Stimulated activated effector memory CD8-positive, alpha-beta T cell treated with anti-CD3 and anti-CD28 coated beads, Interleukin-12 subunit alpha, Interleukin-12 subunit beta, amount 100 ng/mL, for 72 hours (primary cell): ENCODE measurements at places on chromosomes 6 and 20.

- DNase-seq, result peak; percentile 58
These were observed 193.1 kb downstream of the DOK5 start for GRCh38 chr20:54668271-54669039.

- DNase-seq, result no peak
These were observed 79.0 kb downstream of the ALDH8A1 start for GRCh38 chr6:134870677-134871498.

GRCh38 chr6:56624046-56624727 is 18.5 kb downstream of the DST start:
- DNase-seq, result no peak

- DNase-seq, result no peak
These were observed 17.3 kb downstream of the RAMACL start for GRCh38 chr6:166569206-166569605.

GRCh38 chr6:80338201-80338836 is 231.8 kb downstream of the BCKDHB start:
- DNase-seq, result peak; percentile 70

- DNase-seq, result no peak
These were observed 70.2 kb downstream of the LYRM4 start for GRCh38 chr6:5190507-5190906.

DNA sequence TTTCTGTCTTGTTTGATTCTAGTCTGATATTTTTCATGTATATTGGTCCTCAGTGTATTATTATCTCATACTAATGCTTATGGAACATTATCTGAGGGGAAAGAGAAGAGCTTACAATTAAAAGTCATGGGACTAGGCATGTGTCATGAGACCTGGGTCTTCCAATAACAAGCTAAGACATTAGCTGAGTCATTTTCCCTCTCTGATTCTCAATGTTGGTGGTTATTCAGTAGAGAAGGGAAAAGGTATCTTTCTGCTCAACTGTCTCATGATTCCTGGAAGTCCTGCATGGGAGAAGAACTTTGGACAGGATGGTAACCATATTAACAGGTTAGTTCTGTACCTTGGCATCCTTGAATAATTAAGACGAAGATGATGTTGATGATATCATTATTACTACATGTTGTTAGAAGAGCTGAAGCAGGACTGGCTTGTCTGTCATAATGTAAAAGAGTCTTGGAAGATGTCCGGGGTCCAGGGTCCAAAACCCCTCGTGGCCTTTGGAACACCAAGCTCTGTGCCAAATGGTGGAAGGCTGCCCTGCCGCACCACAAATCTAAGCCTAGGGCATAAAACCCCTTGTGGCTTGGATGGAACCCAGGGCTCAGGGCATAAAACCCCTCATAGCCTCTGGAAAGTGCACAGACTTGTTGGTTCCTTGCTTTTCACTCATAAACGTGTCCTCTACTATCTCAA is 19.1 kb downstream of the TRIM38 start:
- DNase-seq, result no peak

- DNase-seq, result no peak
These were observed 214.0 kb downstream of the WDR27 start for GRCh38 chr6:169487579-169488436.

- DNase-seq, result no peak
These were observed 48.3 kb downstream of the TXLNB start for GRCh38 chr6:139243536-139243935.

DNA sequence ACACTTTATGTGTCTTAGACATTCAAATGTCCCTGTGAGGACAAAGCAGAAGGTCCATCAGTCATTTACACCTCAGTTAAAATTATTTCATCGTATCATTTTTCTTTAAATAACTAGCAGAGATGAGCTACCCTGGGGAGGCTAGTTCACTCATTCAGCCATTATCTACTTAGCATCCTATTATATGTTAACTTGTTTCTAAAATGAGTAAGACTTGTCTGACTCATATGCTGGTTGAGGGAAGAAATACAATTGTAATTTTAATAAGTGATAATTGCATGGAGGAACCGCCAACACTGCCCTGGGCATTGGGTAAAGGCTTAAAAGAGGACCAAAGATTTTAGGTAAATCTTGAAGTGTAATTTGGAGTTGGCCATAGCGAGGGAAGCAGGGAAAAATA is 12.4 kb upstream of the PTPRK start:
- DNase-seq, result no peak

DNA sequence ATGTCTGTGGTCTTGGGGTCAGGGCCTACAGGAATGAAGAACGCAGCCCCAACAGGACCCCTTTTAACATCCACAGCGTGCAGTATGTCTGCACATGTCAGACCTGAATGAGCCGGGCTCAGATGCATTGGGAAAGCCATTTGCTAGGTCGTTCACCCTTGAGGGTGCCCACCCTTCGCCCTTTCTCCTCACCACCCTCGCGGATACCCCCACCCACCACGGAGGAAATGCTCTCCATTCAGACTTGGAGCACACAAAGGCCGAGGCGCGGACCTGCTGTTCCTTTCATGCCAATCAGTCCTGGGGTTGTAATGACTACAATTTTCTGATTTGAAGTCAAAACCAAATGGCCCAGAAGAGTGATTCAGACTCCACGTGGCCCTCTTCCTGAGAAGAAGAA is 62.7 kb downstream of the EDN3 start:
- DNase-seq, result no peak

- DNase-seq, result no peak
These were observed 148.5 kb upstream of the ATXN1 start for GRCh38 chr6:16909658-16910360.

GRCh38 chr6:157393669-157394327 is 12.8 kb downstream of the ZDHHC14 start:
- no peak for DNase-seq

DNA sequence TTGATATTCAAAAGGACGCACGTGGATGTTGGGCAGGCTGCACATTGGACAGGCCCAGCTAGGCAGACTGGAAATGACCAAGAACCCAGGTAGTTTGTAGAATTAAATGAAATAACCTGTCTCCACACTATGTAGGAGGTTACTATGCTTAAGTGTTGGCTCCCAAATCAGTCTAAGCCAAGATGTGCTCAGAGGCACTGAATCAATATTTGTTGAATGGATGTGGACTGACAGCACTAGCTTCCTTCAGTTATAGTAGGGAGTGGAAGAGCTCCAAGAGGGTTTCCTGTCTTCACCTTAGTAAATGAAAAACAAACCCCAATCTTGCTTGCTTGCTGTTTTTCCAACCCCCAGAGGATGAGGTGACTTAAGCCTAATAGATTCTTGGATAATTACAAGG is 180.5 kb downstream of the JARID2 start:
- no peak for DNase-seq

- no peak for DNase-seq
These were observed 28.7 kb downstream of the MOCS1 start for GRCh38 chr6:39905640-39905975.

DNA sequence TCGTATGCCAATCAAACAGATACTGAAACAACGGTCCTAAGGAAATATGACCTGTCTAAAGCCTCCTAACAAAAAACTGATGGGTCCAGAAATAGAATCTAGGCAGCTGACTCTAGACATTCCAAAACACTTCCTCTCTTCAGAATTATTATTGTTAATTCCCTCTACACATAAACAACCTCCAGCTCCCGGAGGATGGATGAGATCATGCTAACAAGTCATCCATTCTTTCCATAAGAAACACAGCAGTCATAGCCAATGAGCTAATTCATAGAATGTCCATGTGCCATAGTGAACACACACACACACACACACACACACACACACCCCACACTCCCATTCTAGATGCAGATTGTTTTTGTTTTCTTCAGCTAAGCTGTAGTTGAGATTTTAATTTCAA is 44.3 kb downstream of the HDGFL1 start:
- DNase-seq, result no peak

- DNase-seq, result peak; percentile 38
These were observed 131.8 kb downstream of the TIAM2 start for GRCh38 chr6:155126727-155127439.

DNA sequence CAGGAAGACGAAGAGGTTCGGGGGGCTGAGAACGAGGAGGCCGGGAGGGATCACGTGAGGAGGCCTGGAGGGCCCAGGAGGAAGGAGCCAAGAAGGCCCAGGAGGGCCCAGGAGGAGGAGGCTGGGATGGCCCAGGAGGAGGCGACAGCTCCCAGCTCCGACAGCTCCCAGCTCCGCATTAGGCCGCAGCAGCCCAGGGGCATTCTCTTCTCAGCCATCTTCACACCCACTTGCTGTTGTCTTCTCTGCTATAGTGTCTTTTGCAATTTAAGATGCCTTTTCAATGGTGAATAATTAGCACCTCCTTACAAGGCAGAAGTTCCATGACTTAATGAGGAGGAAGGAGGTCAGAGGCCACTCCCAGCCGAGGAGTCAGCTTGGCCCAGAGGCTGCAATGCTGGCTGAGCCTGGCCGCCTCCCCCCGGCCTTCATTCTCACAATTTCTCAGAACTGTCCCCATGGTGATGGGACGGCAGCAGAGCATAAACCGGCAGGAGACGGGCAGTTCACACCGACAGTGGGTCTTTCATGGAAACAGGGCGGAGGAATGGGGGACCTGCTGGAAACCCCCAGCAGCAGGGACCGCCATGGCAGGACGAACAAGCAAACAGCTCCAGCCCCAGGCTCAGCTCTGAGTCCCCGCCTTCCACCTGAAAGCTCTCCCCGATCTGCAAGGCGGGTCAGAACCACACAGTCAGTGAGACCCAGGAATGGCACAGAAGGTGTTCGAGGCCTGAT is 45.1 kb downstream of the WDR27 start:
- no peak for DNase-seq

GRCh38 chr6:14451594-14452374 is 334.2 kb downstream of the CD83 start:
- no peak for DNase-seq

DNA sequence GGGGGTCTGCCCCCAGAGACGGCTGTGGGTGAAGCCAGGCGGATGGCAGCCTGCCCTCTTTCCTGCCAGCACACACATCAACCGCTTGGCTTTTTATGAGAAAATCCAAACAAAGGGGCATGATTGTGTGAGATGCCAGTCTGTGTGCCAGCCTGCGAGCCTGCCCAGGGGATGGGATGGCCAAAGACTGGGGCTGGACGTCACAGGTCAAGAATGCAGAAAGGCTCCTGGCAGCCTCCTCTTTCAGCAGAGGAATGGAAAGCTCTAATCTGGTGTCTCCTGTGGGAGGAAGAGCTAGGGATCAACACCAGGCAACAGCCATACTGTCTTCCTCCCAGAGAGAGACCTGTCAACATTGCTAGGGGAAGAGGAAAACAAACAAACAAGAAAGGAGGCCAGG is 15.8 kb downstream of the TUBB2B start:
- no peak for DNase-seq

GRCh38 chr20:46505506-46505905 is 7.9 kb downstream of the ZNF334 start:
- no peak for DNase-seq

DNA sequence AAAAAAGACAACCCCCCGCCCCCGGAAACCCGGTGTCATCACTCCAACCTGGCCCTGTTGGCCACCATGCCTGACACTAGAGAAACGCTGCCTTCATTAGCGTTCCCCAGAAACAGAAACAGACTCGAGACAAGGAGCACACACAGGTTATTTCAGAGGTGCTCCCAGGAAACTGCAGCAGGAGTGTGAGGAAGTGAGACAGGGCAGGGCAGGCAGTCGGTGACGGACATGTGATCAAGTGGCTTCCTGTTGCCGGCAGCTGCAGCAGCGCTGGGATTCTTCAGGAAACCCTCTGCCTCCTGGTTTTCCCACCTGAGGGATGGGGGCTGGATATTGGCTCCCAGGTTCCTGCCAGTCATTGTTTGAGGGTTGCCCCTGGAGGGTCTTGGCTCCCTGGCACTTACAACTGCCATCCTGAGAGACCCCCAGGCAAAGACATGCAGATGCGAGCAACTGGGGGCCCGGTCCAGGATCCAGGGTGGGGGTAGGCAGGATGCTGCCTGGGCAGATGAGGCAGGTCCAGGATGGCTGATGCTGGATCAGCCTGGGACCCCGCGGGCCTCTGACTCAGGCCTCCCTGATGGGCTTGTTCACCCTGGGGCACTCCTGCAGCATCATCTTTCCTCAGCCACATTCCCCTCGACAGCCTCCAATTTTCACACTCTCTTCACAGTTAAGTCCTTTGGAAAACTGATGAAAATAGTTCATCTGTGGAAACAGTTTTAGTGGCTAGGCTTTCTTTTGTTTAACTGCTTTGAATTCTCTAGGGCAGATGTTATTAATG is 150.7 kb upstream of the SYNDIG1 start:
- no peak for DNase-seq

DNA sequence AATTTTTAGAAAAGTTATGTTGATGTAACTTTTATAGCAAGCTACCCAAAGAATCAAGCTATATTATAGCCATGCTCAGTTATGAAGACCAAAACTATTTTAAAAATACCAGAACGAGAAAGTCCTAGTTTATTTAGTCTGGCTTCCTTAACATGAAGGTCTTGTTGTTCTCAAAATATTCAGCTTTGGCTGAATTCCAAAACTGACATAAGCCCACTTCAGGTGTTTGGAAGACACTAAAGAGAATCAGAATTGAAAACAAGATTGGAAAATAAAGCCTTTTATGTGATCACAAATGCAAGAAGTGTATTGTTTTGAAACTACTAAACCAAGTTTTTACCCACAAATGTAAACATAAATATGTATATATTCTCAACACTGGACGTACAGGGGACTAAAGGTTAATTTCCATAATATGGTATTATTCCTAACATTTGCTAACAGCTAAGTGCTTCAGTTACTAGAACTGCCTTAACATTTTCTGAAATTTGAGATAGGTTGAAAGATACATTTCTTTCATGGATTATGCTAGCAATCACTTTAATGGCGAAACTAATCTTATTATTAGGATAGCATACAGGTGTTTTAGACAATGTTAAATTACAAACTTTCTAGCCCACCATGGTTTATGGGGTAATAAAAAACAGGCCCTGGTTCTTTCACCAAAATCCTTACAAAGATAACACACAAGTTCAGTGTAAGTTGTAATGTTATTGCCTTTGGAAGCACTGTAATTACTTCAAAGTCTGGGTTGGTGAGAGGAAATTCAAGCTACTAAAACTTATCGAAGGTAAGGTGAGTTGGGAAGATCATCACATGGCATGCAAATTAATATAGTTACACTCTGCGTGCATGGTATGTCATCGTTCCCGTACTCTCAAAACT is 1.6 kb downstream of the MAP3K5 start:
- no peak for DNase-seq

- DNase-seq, result no peak
These were observed 80.5 kb downstream of the SMPDL3A start for GRCh38 chr6:122869437-122870024.

DNA sequence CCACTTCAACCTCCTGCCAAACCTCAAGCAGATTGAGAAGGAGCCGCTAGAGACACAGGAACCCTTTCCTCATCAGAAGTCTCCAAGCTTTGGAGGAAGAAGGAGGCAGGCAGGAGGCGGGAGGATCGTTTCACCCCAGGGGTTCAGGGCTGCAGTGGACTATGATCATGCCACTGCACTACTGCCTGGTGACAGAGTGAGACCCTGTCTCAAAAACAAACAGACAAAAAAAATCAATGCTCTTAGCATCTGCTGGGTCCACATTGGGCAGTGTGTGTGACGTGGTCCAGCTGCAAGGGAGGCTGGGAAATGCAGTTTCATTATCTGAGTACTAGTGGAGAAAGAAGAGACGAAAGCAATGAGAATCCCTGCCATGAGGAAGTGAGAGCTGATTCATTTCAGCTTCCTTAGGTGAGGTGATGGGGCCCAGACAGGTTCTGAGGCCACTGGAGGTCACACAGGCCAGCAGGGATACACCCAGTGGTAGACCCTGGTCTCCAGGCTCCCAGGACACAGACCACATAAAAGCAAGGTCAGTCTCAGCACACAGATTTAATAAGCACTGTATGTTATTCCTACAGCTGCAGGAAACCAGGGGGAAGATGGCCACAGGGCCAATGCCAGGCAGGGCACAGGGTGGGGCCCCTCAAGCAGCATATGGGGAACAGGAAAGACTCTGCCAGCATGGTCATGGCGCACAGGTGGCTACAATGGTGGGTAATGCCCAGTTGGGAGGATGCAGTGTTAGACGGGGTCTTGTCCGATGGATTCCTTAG is 4.3 kb downstream of the GFRA4 start:
- DNase-seq, result no peak
